ENCODE measurements at places on chromosomes 5 and 9. TPM values are rescaled to one million over a fixed set of nuclear protein-coding genes. Genes with fewer than 3 reads are reported as not detected.

Gene HMCN2
- 0.15 TPM for polyA plus RNA-seq

Gene CCDC183
- 5.3 TPM for polyA plus RNA-seq

Gene PCDHGB6
- 0.13 TPM for polyA plus RNA-seq

Gene PRDM9
- polyA plus RNA-seq: not detected

Gene SLC46A2
- polyA plus RNA-seq: not detected

DNA sequence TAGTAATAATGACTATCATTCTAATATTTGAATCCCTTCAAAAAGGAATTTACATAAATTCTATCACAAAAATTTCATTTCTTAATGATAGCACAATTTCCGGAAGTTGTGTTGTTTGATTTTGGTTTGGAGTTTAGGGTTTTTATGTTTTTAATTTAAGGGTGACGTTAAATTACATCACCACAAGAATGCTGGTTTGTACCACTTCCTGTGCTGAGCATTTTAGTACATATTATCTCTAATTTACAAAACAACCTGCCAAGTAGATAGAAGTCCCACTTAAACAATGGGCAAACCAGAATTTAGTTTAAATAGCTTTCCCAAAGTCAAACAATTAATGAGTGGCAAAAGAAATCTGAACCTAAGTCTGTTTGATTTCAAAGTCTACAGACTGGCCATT lies 63.4 kb downstream of the DENND1A start:
- H3K27ac ChIP-seq: no peak overlapping the region
- no peak overlapping the region for H3K4me3 ChIP-seq
- H3K36me3 ChIP-seq: no peaks in the 10 kb centered on the region
- peaks cover 4% of the 10 kb centered on the region for H3K4me1 ChIP-seq
- no peak for DNase-seq
- H3K27me3 ChIP-seq: no peaks in the 10 kb centered on the region

DNA sequence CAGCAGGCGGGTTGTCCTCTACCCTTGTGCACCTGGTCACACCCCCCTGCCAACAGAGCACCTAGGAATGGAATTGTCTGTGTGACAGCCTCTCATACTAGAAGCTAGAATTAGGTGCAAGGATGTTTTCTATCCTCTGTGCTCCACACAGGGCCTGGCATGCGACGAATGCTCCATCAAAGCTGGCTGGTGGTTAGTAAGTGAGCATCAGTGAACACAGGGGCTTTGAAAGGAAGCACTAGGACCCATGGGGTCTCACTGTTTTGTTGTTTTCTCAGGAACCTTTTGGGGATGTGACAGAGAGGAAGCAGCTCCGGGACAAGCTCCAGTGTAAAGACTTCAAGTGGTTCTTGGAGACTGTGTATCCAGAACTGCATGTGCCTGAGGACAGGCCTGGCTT lies 32.3 kb downstream of the GALNT12 start:
- no peaks in the 10 kb centered on the region for H3K4me1 ChIP-seq
- no peaks in the 10 kb centered on the region for H3K36me3 ChIP-seq
- DNase-seq: no peak
- H3K27me3 ChIP-seq: no peaks in the 10 kb centered on the region
- no peak overlapping the region for H3K27ac ChIP-seq
- H3K4me3 ChIP-seq: no peak overlapping the region

Gene RPP25L
- polyA plus RNA-seq: 46.3 TPM
